ENCODE measurements at places on chromosomes 6 and 20.

DNA sequence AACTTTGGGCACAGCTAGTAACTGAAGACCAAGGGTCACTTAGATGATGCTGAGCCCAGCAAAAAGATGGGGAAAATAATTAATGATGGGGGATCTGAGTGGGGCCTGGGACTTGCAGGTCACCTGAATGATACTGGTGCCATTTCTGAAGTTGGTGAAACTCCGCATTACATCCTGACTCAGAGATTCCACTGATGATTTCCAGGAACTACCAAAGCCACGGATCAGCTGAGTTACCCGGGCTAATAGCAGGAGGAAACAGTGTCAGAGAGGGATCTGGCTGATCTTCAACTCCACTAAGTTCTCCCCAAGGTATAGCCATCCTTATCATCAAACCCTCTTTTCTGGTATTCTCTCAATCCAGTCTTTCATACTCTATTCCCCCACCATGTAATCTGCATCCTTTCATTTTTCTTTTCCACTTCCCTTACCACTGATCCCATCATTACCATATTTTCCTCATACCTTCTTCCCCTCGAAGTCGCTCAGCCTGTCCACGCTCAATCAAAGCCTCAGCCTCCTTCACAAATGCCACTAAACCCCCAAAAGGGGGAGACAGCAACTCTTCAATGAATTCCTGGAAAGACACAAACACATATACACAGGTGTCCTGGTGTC, 20.2 kb downstream of the VPS52 start:
- DNase-seq: no peak

- DNase-seq: no peak
These were observed 44.2 kb upstream of the NKAIN2 start for GRCh38 chr6:123759472-123759871.

- DNase-seq: no peak
These were observed 26.1 kb downstream of the FAM184A start for GRCh38 chr6:119052292-119052889.

- no peak for DNase-seq
These were observed 374.3 kb upstream of the SOX4 start for GRCh38 chr6:21219241-21219640.

GRCh38 chr6:28775405-28776129, 148.2 kb downstream of the TRIM27 start:
- no peak for DNase-seq

DNA sequence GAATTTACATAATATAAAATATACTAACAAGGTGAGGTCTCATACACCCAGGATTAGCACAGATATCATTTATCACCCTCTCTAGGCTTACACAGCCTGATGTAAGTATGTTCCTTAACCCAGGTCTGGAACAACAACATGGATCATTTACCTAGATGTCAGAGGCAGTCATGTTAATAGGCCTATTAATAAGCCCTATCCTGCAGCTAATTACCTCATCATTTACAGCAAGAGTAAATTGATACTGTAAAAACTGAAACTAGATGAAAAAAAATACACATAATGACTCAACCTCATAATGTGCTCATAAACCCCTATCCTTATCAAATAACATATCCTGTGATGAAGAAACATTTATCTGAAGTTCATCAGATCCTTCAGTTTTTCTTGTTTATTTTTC, 334.3 kb upstream of the MANEA start:
- DNase-seq: no peak

DNA sequence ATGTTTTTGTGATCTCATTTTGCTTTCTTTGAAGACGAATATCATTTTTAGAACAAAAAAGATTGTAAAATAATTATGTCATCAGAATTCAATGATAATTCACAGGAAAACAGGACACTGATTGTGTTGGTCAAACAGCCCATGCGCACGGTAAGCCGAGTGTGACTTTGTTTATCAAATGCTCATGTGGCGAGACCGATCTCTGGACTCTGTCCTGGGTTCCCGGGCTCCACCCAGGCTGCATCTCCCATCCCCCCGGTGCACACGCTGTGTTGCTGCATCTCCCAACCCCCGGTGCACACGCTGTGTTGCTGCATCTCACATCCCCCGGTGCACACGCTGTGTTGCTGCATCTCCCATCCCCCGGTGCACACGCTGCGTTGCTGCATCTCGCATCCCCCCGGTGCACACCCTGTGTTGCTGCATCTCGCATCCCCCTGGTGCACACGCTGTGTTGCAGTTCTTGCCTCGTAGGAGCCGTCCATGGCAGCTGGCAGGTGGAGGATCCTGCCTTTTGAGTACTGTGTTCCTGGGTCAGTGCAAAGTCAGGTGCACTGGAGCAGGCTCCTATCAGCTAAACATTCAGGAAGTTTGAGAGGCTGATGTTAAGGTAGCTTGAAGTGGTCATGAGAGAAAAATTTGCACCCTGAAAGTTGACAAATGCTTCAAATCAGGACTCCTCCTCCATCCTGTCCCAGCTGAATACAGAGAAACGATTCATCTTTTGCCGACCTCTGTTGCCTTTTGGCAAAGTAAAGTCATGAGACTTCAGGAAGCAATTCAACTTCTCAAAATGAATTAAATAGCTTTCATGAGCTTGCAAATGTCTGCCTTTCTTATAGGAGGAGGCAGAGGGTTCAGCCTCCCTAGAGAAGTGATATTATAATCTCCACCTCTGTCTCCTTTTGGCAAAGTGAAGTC, 77.1 kb upstream of the FRMD1 start:
- no peak for DNase-seq

GRCh38 chr6:25052181-25052580, 116.4 kb upstream of the RIPOR2 start:
- DNase-seq: no peak

GRCh38 chr20:47860049-47860830, 75.0 kb upstream of the SULF2 start:
- no peak for DNase-seq

DNA sequence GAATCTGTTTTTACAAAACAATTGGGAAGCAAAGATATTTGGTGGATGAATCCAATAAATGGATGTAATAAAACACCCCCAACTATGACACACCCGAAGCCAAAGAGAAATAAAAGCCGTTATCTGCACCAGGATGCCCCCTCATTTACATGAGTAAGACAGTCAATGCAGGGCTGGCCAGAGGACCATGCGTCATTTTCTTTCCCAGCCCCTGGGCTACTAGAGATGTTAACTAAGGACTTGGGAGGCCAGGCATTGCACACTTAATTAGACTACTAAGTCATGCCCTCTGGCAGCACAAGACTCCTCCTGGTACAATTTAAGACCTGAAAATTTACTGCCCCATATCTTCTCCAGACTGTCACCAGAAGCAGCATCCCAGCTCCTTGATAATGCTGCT, 3.2 kb downstream of the LEMD2 start:
- no peak for DNase-seq

DNA sequence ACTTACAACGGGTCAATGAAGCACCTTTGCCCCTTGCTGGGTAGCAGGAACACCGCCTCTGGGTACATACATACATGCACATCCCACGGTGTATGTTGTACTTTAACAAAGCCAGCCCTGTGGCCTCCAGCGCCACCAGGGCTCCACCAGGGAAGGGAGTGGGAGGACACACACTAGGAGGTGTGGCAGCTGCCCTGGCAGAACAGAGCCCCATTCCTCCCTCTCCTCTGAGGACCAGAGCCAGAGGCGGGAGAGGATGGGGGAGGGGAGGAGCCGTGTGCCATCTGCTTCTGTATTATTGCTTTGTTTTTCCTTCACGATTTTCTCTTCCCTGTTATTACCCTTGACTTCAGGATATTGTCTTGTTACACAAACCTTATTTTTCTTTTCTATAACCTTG, 105.8 kb upstream of the TRAF3IP2 start:
- no peak for DNase-seq

GRCh38 chr6:53059648-53060589, 5.3 kb upstream of the FBXO9 start:
- no peak for DNase-seq

DNA sequence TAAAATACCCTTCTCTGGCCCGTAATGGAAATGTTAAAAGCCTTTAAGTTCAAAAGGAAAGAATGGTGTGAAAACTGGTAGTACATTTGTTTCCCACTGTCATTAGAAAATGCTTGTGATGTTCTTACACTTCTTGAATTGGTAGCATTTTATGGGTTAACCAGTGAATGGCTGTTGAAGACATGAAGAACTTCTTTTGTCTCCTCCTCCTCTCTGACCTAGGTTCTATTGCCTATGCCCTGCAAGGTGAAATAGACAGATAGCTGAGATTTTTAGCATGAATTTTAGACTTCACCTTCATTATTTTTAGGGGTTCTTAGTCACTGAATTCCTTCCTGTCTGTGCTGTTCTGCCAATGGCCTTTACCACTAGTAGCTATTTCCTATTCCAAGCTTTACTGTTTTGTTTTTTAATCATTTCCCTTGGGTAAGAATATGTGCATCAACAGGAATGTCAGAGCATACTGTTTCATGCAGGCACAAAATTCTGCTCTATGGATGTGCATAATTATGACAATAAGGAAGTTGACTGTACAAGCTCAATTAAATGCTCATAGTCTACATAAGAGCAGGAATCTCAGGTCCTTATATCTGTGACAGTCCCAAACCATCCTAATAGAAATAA, 4.9 kb downstream of the TNFAIP3 start:
- DNase-seq: no peak

GRCh38 chr6:9921366-9921765, 493.5 kb downstream of the TFAP2A start:
- DNase-seq: no peak

Data from T-helper 9 cell (primary cell).